ENCODE measurements at places on chromosomes 5 and 9. TPM values are rescaled to one million over a fixed set of nuclear protein-coding genes. Genes with fewer than 3 reads are reported as not detected.

HACD4 gene
- 0.61 TPM for total RNA-seq

GRCh38 chr5:96049398-96050272 lies 88.0 kb upstream of the ELL2 start:
- H3K4me1 ChIP-seq = no peaks in the 10 kb centered on the region
- no peaks in the 10 kb centered on the region for H3K27me3 ChIP-seq
- no peak overlapping the region for H3K27ac ChIP-seq
- no peak for DNase-seq
- no peak overlapping the region for H3K4me3 ChIP-seq

DNA sequence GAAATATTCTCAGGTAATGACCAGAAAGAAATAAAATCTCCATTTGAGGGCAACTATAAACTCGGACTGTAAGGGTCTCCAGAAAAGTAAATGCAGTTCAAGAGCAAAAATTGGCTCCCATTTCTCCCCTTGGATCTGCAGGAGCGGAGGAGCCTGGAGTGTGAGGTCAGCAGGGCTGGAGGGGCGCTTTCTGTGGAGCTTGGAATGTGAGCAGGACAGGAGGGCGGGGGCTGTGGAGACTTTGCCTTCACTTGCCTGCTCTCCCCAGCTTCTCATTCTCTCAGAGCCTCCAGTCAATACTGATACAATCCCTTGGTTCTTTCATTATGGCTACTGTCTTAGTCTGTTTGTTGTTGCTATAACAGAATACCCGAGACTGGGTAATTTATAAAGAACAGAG lies 162.8 kb upstream of the ANKH start:
- no peak overlapping the region for H3K4me3 ChIP-seq
- H3K36me3 ChIP-seq = no peaks in the 10 kb centered on the region
- H3K4me1 ChIP-seq = no peaks in the 10 kb centered on the region

DNA sequence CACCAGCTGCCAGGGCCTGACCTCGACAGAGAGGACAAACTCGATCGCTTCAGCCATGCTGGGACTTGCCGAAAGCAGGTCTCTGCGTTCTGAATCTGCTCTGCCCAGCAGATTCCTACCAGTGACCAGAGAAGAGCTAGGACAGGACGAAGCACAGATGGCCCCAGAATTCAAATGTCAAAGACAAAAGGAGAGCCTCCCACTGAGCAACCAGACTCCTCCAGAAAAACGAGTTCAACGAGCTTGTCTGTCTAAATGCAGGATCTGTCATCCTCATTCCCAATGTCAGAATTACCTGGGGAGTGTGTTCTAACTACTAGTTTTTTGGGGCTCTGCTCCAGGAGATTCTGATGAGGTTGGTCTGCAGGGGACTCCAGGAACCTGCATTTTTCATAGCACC lies 13.4 kb downstream of the AK8 start:
- H3K27ac ChIP-seq = no peak overlapping the region
- no peaks in the 10 kb centered on the region for H3K27me3 ChIP-seq
- H3K4me1 ChIP-seq = no peaks in the 10 kb centered on the region
- no peaks in the 10 kb centered on the region for H3K36me3 ChIP-seq

All from H1 (cell line).